ENCODE measurements at places on chromosomes 13 and 19.

- DNase-seq, result no peak
Measured at GRCh38 chr19:377801-378581, 31.0 kb downstream of the C2CD4C start.

DNA sequence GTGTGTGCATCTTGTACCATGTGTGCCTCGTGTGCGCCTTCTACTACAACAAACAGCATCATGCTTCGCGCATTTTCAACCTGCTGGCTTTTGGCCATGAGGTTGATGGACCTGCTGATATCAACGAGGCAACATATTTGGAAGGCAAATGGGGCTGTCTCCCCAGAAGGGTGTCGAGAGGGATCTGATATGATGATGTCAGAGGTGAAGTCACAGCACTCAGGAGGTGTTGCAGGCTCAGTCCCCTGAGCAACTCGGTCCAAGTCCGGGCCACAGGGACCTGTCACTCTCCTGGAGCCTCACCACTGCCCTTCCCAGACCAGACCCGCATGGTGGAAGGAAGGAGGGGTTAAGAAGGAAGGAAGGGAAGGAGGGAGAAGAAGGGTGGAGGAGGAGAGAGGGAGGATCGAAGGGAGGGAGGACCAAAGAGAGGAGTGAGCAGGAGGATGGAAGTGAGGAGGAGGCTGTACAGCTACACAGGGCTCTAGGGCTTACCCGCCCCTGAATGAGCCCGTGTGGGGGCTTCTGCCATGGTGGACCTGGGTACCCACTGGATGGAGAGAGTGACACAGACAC lies 6.7 kb upstream of the C13orf46 start:
- DNase-seq, result no peak

DNA sequence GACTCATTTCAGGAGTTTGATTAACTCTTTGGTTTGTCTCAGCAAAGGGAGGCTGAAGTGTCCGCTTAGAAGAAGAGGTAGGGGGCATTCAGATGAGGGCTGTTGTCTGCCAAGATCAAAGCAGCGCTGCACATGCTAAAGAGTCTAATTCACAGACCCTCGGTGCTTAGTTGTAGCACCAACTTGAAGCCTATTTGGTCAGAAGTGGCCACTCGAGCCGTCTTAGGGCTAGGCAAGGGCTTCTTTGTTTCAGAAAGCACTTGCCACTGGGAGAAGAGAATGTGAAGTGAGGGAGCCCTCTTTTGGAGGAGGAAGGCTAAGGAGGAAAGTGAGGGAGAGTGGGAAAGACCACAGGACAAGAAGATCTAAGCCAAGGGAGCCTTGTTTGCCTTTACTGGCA lies 313.4 kb upstream of the TMTC4 start:
- DNase-seq, result no peak

GRCh38 chr19:30303131-30303654 lies 69.0 kb upstream of the ZNF536 start:
- DNase-seq, result no peak

DNA sequence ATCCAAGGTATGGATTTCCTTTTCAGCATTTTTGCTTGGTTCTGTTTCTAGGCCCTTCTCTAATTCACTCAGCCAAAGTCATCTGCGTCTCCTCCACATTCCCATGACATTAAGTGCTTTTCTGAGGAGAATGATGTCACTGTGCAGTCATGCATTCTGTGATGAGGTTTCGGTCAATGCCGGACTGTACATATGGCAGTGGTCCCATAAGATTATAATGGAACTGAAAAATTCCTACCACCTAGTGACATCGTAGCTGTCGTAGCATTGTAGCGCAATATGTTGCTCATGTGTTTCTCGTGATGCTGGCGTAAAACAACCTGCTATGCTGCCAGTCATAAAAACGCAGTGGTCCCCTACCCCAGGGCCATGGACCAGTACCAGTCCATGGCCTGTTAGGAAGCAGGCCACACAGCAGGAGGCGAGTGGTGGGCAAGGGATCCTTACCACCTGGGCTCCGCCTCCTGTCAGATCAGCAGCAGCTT lies 63.4 kb upstream of the TNFRSF19 start:
- DNase-seq, result no peak

GRCh38 chr19:34265221-34265650 lies 10.9 kb downstream of the GARRE1 start:
- DNase-seq, result no peak

DNA sequence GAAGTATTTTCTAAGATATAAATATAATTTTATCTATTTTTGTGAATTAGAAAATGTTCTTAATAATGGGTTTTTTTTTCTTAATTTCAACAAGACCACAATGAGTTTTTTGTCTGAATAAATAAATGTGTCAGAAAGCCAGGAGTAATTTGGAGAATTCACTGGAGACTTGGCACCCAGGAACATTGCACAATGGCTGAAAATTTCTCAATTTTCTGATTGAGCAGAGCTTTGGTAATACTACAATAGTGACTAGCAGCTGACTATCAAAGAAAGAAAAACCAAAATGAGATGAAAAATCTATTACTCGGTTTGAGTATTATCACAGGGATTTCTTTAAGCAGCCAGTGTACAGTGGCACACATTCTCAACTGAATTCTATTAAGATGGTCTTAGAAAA lies 394.4 kb upstream of the PCDH20 start:
- no peak for DNase-seq

- no peak for DNase-seq
Measured at GRCh38 chr13:22126433-22127021, 455.7 kb downstream of the FGF9 start.

DNA sequence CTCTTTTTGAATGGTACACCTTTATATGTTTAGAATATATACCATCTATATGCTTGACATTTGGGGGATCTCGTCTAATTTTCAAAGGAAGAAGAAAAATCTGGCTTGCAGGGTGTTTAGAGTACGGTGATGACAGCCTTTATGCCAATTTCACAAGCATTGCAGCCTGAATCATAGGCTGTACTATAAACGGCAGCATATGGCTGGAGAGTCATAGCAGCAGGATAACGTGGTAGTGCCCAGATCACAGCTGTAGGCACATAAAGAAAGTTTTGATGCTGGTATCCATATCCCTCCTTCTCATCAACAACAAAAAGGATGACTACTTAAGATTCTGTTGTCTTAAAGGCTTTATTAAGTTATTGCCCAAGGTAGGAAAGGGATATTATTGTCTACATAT lies 253.0 kb downstream of the PCDH9 start:
- no peak for DNase-seq

DNA sequence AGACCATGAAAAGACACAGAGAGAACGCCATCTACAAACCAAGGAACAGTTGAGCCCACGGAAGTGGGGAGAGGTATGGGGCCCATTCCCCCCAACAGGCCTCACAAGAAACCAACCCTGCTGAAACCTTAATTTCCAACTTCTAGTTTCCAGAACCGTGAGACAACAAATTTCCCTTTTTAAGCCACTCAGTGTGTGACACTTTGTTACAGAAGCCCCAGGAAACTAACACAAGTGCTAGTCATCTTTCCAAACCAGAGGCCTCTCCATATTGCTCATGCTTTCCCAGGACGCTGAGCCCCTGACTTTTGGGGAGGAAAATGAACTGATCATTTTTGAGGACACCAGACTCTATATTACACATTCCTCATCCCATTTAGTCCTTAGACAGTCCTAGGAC lies 186.8 kb downstream of the NUFIP1 start:
- no peak for DNase-seq

GRCh38 chr13:63741029-63741813 lies 2325.6 kb upstream of the PCDH20 start:
- no peak for DNase-seq

DNA sequence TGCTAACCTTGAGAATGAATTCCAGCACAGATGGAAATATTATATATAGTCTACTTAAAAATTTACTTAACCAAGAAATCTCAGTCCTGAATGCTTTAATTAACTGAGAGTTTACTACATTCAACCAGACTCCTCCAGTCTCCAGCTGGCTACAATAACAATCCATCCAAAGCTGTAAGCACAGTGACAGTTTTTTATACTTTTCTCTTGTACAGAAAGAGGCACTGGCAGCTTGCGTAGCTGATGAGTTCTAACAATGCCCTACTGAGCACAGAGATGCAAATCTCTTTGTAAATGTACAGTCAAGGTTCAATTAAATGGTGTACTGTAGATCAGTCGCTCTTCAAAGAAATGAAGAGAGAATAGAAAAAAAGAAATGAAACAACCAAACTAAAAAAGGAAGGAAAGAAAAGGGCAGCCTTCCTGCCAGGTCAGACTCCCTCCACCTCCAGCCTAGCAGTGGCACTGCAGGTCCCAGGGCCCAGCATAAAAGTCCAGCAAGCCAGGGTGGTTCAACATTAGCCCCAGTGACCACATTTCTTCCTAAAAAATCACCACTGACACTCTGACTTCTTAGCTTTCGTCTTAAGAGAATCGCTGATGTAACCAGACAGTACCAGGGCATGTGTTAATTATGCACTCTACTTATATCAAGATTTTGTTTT lies 88.4 kb downstream of the SACS start:
- DNase-seq, result no peak

- DNase-seq, result no peak
Measured at GRCh38 chr19:18074192-18074591, 12.5 kb downstream of the IL12RB1 start.

GRCh38 chr19:49155820-49156346 lies 687 bp upstream of the HRC start:
- DNase-seq, result no peak

DNA sequence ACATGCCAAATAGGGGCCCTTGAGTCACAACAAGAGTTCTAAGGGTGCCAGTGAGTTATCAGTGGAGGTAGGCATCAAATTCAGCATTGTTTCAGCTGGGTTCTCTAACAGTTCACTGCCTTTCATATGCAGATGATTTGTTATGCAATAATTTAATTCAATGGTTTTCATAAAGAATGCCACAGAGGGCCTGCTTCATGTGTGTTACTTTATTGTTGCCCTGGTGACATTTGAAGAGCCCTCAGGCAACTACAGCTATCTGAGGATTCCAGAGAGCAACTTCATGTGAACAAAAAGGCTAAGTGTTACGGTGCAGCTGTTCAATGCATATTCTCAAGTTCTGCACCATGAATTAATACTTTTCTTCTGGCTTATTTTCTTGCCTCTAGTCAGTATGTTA lies 43.1 kb upstream of the STARD13 start:
- DNase-seq, result no peak

- no peak for DNase-seq
Measured at GRCh38 chr19:3770136-3770999, 1.7 kb downstream of the RAX2 start.

DNA sequence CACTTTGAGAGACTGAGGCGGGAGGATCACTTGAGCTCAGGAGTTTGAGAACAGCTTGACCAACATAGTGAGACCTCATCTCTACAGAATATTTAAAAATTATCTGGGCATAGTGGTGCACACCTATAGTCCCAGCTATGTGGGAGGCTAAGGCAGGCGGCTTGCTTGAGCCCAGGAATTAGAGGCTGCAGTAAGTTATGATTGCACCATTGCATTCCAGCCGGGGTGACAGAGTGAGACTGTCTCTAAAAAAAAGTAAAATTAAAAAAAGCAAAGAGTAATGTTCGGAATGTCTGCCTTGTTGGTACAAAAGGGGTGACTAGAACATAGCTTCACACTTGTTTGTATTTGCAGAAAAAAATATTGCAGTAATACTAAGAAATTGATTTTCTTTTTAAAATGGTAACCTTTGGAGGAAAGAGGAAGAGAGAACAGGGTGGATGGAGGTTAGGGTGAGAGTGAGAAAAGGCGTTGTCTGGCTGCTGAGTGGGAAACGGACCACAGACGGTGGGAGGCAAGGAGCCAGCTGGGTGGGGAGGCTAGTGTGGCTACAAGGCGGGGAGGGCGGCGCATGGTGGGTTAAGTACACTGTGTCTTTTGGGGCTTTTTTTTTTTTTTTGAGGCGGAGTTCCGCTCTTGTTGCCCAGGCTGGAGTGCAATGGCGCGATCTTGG lies 10.2 kb downstream of the PPP1R14A start:
- no peak for DNase-seq

DNA sequence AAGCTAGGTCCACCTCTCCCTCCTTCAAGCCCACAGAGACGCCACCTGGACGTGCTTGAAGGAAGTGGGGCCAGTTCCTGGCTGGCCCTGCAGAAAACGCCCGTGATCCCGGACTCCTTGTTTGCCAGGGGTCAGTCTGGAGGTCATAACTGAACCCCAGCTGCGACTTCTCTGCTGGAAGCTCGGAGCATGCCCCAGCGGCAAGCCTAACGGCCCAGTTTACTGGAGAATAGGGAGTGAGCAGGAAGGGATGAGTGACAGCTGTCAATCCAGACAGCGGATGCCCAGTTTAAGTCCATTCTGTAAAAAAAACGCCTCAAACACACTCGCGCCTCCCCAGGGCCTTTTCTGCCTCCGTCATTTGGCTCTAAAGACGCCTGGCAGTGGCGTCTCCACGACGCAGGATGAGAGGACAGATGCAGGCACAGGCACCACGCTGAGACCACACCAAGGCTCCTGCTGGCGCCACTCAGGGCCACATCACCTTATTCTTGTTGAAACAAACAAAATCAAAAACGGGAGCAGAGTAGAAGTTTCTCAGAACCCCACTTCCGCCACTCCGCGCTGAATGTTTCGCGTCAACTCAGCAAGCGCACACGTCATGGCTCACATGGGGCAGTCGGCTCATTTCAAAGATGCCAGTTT lies 57.6 kb downstream of the RASA3 start:
- no peak for DNase-seq

- DNase-seq, result no peak
Measured at GRCh38 chr13:95955255-95955654, 97.9 kb downstream of the UGGT2 start.

DNA sequence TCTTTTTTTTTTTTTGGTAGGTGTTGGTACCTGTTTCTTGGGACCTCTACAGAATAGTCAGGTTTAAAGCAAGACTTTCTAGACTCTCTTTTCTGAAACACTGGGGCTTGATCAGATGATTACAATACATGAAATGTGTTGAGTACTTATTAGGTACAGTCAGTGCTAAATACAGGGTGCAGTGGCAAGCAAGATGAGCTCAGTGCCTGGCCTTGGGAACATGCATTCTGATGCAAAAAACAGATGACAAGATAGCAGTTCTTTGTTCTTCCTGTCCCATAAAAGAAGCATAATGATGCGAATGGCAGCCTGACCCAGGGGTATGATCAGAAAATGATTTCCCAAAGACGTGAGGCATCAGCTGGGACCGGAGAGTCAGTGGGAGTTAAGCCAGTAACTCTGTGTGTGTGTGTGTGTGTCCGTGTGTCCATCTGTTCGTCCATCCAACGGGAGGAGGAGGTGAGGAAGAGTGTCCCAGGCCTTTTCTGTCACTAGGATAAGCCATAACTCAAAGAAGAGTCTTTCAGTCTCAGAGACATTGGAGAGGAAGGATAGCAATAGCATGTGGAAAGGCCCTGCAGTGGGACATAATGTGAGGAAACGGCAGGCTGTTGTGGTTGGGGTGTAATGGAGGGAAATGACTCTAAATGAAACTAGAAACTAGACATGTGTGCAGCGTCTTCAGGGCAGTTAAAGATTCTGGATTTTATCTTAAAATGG lies 32.2 kb downstream of the SLAIN1 start:
- DNase-seq, result peak; percentile 64

DNA sequence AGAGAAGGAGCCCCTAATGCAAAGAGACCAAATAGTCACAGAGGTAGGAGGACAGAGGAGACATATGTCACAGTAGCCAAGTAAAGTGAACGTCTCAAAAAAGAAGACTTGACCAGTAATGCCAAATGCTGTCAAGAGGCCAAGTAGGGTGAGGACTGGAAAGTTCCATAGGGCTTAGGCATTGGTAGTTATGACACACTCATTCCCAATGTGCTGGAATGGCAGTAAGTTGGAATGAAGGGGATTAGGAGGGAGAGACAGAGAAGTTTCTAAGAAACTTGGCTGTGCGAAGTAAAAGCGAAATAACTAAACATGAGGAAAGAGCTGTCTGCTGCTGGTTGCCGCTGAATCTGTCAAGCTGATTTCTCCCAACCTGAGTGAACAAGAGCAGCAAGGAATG lies 14.9 kb upstream of the FRY start:
- no peak for DNase-seq

GRCh38 chr13:40484974-40485373 lies 181.5 kb downstream of the FOXO1 start:
- DNase-seq, result no peak

Data from activated CD8-positive, alpha-beta memory T cell treated with anti-CD3 and anti-CD28 coated beads for 24 hours (primary cell).